ENCODE measurements at places on chromosomes 6 and 20.

GRCh38 chr6:66361886-66362285 lies 654.9 kb upstream of the EYS start:
- DNase-seq = no peak

DNA sequence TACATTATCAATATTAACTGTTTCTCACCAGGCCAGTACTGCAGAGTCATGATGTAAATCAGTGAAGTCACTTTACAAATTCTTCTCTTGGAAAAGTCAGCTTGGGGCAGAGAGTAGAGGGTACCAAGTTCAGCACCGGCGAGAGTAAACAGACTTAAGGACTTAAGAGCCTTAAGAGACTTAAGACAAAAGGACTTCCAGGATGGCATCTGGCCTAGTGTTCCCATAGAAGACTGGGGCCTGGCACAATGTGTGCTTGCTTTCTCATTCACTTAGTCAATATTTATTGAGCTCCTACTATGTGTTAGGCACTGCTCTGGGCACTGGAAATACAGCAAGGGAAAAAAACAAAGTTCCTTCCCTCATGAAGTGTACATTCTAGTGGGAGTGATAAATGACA lies 1.4 kb upstream of the SNPH start:
- no peak for DNase-seq

- DNase-seq = no peak
Observed at GRCh38 chr6:12543953-12544352, 172.6 kb upstream of the PHACTR1 start.

DNA sequence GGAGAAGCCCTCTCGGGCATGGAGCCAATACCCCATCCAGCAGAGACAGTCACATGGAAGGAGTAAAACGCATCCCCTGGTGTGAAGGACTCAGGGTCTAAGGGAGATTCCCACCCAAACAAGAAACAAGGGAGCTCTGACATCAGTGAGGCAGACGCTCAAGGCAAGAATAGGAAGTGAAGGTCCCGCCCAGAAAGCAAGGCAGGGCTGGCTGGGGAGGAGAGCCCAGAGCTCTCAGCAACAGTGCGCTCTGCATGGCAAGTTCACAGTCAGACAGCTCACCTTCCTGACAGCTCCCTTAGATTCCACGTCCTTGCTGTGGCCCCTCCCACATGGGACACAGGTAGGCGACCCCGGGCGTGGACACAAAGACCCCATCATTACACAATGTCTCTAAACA lies 85.6 kb downstream of the TTLL2 start:
- no peak for DNase-seq

DNA sequence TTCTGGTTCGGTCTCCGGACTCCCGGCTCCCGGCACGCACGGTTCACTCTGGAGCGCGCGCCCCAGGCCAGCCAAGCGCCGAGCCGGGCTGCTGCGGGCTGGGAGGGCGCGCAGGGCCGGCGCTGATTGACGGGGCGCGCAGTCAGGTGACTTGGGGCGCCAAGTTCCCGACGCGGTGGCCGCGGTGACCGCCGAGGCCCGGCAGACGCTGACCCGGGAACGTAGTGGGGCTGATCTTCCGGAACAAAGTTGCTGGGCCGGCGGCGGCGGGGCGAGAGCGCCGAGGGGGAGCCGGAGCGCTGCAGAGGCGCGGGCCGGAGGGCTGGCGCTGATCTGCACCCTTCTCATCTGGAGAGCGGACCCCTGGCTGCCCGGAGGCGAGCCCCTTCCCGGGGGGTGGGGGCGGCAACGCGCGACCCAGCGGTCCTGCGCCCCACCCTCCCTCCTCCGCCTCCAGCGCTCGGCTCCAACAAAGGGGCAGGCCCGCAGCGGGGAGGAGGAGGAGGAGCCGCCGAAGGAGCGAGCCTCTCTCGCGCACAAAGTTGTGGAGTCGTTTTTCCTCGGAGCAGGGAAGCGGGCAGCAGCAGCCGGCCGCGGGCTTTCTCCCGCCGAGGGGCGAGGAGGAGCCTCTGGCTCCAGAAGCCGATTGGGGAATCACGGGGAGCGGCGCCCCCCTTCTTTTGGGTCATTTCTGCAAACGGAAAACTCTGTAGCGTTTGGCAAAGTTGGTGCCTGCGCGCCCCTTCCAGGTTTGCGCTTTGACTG lies at the start of gene UTRN:
UTRN (plus strand) TSS at position 553 of the 765 bp plus-strand sequence. CDS start 6,494 bp downstream, outside the sequence.
- peak; percentile 73 for DNase-seq

DNA sequence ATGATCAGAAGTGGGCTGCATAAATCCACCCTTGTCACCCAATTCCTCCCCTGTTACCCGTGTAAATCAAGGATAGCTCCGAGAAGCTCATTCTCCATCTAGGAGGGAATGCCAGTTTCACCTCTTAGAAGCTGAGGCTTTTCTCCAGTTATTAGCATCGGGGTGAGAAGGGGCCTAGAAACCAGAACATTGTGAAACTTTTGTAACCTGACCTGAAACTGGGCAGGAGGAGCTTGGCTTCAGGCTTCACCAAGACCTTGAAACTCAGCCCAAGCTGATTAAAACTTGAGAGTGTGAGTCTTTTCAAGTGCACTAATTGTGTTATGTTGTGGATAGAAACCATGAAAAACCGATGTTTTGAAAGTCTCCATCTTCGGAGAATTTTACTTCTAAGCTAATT lies 103.1 kb downstream of the BMP2 start:
- no peak for DNase-seq

DNA sequence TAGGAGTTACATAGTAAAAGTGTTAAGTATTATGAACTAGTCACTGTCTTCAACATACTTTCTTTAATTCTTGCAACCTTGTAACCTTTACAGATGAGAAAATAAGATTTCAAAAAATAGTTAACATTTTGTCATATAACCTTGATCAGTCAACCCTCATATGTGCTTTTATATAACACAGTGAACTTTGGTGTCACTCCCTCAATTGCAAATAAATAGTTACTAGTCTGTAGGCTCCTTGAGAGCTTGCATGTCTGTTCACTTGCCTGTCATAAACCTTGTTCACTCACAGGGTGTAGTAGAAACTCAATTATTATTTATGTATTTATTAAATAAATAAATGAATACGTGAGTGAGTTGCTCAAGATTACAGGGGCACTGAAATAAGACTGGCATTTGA lies 107.5 kb downstream of the QKI start:
- DNase-seq = no peak

GRCh38 chr6:70180183-70180900 lies 122.5 kb downstream of the COL9A1 start:
- no peak for DNase-seq

- DNase-seq = no peak
Observed at GRCh38 chr20:34581341-34582184, 23.0 kb downstream of the MAP1LC3A start.

DNA sequence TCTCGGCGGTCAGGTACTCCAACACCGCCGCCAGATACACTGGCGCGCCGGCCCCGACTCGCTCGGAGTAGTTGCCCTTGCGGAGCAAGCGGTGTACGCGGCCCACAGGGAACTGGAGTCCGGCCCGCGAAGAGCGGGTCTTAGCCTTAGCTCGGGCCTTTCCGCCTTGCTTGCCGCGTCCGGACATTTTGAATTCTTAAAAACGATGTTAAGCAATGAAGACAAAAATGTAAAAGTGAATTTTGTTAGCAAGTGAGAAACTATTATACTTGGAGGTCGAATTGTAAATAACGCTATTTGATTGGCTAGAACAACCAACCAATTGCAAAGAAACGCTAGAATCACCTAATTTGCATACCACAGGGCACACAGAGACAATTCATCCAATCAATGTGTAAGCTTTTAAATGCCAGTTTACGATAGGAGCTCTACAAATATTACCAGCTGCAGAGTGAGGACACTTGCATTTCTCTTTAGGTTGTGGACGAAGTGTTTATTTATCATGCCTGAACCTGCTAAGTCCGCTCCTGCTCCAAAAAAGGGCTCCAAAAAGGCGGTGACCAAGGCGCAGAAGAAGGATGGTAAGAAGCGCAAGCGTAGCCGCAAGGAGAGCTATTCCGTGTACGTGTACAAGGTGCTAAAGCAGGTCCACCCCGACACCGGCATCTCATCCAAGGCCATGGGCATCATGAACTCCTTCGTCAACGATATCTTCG lies 112.0 kb downstream of the HFE start:
- DNase-seq = peak; percentile 94

- no peak for DNase-seq
Observed at GRCh38 chr20:58552366-58552934, 37.3 kb upstream of the APCDD1L start.

DNA sequence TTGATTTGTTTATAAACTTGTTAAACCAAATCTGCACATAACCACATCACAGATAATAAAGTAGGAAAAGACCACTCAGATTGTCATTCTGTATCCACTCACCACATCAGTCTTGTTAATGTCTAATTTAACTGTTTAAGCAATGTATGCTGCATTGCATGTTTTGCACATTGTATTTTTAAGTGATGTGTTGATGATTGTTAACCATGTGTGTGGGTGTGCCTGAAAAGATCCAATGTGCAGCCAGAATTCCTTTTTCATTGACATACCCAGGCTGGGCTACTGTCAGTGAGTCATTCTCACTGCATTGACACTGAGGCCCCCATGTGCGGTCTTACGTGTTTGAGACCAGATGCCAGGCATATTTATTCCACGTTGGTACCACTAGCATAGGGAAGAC lies 167.3 kb downstream of the TRMT11 start:
- no peak for DNase-seq

GRCh38 chr6:78523622-78524021 lies 343.7 kb upstream of the IRAK1BP1 start:
- no peak for DNase-seq

DNA sequence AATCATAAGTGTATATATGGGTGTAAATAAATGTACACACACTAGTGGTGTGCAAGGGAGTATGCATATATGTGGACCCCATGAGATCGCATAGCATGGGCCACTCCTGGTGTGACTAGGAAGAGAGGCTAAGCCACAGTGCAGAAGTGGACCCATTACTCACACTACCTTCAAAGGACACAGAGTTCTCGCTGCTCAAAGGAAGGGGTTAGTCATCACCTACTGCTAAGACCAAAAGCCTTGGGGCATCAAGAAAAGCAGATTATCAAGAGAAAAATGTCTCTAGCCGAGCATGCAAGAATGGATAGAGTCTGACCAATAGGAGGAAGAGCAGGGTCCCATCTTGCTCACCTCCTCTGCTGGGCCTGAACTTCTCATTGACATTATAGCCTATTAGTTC lies 195.5 kb downstream of the MAFB start:
- DNase-seq = peak; percentile 84

DNA sequence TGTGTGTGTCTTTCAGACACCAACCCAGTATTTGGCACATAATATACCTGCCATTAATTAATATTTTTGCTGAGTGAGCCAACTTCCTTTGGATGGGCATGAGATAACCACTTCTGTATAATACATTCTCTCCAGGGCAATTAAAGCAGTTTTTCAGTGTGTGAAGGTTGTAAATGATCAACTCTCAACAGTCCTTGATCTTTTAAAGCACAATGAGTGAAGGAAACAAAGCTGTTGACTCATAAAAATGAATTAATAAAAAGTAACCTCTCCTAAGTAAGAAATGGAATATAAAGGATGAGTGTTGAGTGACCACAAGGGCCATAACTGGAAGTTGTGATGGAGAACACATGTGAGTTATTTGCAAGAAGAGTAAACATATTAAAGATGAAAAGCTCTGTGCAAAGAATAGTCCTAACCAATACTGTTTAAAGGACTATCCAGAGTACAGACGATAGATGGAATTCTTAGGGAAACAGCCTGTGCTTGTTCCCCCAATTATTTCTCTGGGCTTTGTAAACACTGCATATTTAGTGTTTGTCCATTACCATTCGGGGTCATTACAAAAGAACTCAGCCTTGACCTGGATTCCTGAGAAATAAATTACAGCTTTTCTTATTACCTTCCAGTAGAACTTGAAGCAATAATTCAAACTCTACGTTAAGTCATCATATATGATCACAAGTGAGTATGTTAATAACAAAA lies 446.2 kb downstream of the PLCB1 start:
- DNase-seq = no peak

DNA sequence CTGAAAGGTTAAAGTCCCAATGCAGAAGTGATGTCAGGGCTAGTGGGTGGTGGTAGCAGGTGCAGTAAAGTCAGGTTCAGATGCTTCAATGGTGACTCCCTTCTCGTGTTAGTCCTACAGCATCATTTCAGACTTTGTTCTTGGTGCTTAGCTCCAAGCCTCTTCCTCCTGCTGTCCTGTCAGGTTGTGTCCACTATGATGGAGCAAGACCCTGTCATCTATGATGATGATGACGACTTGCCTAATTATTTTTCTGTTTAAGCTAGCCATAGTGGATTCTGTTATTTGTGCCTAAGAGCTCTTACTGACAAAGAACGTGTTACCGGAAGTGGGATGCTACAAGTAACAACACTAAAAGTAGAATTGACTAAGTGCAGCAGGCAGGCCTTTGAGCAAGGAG lies 5.0 kb upstream of the FERMT1 start:
- DNase-seq = no peak

- DNase-seq = no peak
Observed at GRCh38 chr6:159107451-159108260, 61.5 kb upstream of the FNDC1 start.
